Activated CD8-positive, alpha-beta T cell treated with anti-CD3 and anti-CD28 coated beads for 36 hours (primary cell): ENCODE measurements at places on chromosomes 12 and 14. TPM values are rescaled to one million over a fixed set of nuclear protein-coding genes. Genes with fewer than 3 reads are reported as not detected.

HHIPL1 gene
- 0.07 TPM for total RNA-seq

FAIM2 gene
- total RNA-seq: 0.22 TPM

DNA sequence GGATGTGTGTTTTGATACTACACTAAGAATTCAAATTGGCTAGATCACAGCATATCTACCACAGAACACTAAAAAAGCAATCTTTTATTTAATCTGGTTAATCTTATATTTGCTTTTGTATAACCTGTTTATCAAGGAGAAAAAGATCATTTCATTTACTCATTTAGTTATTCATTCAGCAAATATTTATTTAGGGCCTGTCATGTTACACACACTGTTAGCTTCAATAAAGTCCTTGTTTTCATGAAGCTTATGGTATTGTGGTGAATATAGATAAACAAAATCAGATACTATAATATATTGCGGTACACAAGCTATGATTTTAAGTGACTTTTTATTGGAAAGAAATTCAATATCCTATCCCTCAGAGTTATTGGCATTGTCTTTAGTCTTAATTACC is 350.8 kb downstream of the LRFN5 start:
- no peak overlapping the region for H3K4me3 ChIP-seq
- H3K36me3 ChIP-seq: no peaks in the 10 kb centered on the region

- no peaks in the 10 kb centered on the region for H3K36me3 ChIP-seq
- H3K4me1 ChIP-seq: no peaks in the 10 kb centered on the region
- peaks cover 10% of the 10 kb centered on the region for H3K27me3 ChIP-seq
- no peak for DNase-seq
- no peak overlapping the region for H3K27ac ChIP-seq
- H3K4me3 ChIP-seq: no peak overlapping the region
These were observed 70.4 kb upstream of the CMKLR1 start for GRCh38 chr12:108409481-108409880.

DNA sequence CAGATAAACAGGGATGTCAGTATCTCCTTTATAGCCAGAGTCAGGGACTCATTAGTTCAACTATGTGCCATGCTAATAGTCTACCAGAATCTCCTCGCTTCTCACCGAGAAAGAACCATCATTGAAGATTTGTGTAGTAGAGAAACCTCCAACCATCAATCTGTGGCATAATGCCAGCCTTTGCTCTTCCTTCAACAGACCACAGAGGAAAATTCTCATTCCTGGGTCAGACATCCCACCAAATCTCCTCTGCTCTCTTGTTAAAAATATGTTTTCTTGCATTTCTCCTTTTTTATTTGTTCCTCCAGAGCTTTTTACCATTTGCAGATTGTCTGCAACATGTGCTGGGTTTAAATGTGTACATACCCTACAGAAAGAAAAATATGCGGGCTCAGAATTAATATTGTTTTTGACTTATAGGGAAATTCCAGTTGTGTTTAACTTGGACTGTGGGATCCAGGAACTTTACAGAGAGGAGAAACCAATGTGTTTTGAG is 64.9 kb downstream of the LLPH start:
- peaks cover 6% of the 10 kb centered on the region for H3K27me3 ChIP-seq
- no peaks in the 10 kb centered on the region for H3K36me3 ChIP-seq
- no peak overlapping the region for H3K4me3 ChIP-seq
- no peak for DNase-seq
- H3K4me1 ChIP-seq: peaks cover 18% of the 10 kb centered on the region

DNA sequence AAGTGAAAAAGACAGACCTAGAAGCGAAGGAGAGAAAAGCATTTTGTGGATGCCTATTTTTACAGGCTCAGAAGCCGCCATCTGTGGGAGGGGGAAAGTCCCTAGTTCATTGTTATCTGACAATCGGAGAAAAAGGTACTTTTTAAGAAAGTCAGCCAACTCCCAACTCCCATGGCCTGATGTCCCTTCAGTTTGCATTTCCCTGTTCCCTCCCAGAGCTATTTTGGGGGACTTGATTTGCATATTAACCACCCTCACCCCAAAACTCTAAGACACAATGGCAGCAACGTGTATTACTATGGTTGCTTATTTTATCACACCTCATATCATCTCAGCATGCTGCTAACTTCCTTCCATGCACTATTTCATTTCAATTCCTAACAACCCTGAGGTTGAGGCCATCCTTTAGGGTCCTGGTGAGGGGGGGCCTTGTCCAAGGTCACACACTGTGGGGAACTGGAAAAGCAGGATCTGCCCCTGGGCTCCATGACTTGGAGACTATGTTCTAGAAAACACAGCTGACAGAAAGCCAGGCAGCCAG is 18.7 kb downstream of the HVCN1 start:
- peaks cover 54% of the 10 kb centered on the region for H3K4me1 ChIP-seq
- H3K36me3 ChIP-seq: peaks cover 63% of the 10 kb centered on the region
- no peaks in the 10 kb centered on the region for H3K27me3 ChIP-seq
- H3K4me3 ChIP-seq: peak overlapping the region; percentile 34
